ENCODE measurements at places on chromosomes 12 and 14. TPM values are rescaled to one million over a fixed set of nuclear protein-coding genes. Genes with fewer than 3 reads are reported as not detected.

DNA sequence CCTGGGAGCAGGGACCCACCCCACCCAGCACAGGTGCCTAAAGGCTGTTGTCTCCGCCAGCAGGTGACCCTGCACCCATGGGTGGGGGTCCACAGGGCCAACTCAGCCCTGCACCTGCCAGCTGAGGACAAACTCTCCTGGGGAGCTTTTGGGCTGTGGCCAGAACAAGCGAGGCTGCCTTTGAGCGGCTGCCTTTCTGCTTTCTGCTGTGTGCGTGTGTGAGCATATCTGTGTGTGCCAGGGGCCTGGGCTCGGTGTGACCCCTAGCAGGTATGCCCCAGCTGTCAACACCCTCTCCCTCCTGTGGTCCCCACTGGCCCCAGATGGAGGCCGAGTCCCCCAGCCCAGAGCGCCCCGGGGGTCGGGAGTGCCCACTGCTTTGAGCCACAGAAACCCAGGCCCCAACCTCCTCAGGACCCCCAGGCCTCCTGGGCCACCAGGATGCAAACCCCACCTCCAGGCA is 25.9 kb upstream of the GPR132 start:
- DNase-seq: no peak

DNA sequence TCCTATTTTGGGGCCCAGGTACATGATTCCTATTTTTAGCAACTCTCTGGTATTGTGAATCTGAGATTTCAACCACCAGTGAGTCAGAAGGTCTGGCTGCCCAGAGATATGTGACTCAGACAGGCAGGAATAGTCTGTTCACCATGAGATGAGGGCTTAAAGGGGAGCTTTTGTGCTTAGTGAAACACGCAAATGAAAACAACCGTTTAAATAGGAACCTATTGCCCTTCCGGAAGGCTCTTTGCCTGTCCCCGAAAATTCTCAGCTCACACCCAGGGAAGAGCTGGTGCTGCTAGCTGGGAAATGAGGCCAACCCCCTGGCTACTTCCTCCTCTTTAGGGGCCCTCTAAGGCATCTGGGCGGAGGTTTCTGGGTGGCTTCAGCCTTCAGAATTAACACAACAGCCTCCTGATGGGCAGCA is 283.6 kb downstream of the CACNA1C start:
- peak; percentile 4 for DNase-seq

DNA sequence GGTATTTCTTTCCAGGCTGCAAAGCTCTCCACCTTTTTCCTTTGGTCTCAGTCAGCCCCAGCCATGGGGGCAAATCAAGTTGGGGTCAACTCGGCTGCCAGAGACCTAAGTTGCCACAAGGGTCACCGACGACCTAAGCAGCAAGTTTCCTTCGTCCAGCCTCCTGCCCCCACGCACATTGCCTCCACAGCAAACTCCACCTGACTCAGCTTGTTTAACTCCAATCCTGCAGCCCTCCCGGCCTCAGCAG is 767 bp upstream of the KCNMB4 start:
- no peak for DNase-seq

- DNase-seq: no peak
Measured at GRCh38 chr14:59356312-59356711, 108.9 kb downstream of the GPR135 start.

DNA sequence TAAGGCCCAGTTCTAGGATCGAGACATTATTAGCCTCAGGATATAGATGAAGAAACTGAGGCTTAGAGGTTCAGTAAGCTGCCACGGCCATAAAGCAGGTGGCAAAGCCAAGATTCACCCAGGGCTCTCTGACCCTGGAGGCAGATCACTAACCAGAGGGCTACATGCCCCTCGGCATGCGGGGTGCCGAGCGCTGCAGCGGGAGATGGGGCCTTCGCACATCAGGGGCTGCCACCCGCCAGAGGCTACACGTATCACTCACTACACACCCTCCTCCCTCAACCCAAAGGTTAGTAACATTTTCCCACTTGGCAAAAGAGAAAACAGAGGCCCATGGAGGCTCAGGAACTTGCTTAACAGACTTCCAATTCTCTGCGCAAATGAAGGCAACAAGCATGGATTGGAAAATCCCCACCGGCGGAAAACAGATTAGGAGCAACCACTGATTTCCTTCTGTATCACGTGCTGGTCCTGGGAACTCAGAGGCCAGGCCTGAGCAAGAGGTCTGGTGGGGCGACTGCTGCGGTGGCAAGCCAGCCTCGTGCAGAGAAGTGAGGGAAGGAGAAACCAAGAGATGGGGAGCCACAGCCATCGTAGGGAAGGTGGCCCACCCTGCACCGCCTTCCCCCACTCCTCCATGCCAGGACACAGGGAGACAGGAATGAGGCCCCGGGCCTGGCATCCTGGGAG is 6.0 kb downstream of the CCDC85C start:
- DNase-seq: no peak

- DNase-seq: no peak
Measured at GRCh38 chr14:30874999-30875787, 834 bp downstream of the COCH start.

DNA sequence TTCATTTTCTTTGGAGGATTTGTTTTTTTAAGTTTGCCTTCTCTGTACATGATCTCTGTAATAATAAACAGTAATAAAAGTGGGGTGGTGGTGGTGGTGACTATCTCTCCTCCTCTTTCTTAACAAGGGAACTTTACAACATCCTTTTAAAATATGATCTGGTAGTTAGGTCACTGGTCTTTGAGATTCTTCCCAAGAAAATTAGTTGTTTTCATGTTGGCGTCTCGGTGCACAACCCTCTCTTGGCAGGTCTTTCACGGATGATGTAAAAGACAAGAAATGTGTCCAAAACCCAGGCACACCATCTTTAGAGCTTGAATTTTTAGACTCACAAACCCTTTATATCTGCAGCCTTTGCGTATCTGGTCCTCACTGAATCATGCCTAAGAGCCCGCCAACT is 488.5 kb upstream of the TBX3 start:
- DNase-seq: no peak

- no peak for DNase-seq
Measured at GRCh38 chr14:99952453-99952852, 112.8 kb upstream of the EVL start.

DNA sequence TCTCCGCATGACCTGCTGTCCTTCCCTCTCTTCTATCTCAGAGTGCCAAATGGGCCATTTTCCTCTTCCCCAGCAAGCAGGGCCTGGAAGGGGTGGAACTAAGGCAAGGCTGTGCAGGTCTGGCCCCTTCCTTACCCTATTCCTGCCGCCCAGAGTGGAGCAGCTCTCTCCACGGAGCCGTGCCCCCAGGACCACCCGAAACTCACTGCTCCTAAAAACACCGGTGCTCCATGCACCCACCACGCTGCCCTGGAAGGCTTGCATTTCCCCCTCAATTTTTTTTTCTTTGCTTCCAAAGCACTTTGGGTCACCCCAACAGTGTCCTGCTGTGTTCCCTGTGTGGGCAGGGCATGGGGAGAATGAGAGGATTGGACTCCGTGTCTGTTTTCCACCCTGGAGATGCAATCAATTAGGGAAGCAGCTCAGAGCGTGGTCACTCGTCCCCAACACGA is 48.5 kb upstream of the MEG3 start:
- DNase-seq: no peak

- no peak for DNase-seq
Measured at GRCh38 chr12:58393152-58393551, 451.8 kb downstream of the ATP23 start.

- DNase-seq: no peak
Measured at GRCh38 chr12:16833376-16834015, 227.5 kb upstream of the LMO3 start.

- no peak for DNase-seq
Measured at GRCh38 chr12:120960657-120961056, 17.7 kb upstream of the HNF1A start.

- DNase-seq: no peak
Measured at GRCh38 chr12:62934799-62935674, at the start of gene PPM1H. PPM1H (minus strand) TSS chr12:62935150; CDS start chr12:62934736, 414 bp downstream.

GRCh38 chr12:85424581-85425348 is 144.7 kb downstream of the ALX1 start:
- no peak for DNase-seq

DNA sequence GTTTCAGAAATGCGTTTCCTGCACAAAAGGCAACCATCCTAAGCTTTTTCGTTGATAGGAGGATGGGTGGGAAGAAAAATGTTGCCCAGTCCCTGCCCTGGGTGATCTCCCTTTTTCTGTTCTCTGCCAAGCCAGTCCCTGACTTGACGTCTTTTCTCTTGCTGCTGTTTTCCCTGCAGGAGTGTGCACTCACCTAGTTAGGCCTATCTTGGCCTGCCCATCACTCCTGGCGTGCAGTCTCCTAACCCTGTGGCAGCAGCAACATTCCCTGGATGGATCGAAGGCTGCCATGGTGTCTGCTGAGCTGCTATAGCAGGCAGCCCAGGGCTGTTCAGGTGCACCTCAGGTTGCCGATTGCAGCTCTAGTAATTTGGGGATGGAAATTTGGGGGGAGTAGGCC is 1.2 kb downstream of the UNC119B start:
- no peak for DNase-seq

DNA sequence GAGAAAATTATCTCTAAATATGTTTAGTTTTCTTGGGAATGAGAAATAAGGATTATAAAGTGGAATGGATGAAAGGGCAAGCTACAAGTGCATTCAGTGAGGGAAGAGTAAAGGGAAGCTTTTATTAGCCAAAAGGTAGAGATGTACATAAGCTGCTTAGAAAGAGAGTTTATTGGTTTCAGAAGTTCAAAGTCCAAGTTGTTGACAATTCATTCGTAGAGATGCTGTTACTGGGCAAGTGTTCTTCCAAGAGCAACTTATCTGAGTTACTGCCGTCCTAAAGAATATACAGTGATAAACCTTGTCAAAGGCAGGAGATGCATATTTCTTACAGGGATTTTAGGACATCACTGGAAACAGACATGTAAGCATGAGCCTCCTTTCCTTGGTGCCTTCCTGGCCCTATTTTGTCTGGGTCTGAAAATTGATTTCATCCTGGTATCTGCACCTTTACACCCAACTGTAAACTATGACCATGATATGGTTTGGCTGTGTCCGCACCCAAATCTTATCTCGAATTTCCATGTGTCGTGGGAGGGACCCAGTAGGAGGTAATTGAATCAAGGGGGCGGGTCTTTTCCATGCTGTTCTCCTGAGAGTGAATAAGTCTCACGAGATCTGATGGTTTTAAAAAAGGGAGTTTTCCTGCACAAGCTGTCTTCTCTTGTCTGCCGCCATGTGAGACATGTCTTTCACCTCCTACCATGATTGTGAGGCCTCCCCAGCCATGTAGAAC is 46.8 kb downstream of the TRMT5 start:
- no peak for DNase-seq

GRCh38 chr12:1692895-1693610 is 2.2 kb downstream of the ADIPOR2 start:
- no peak for DNase-seq

GRCh38 chr12:132162508-132163031 is 18.3 kb downstream of the NOC4L start:
- no peak for DNase-seq

- DNase-seq: no peak
Measured at GRCh38 chr12:6635856-6636531, at the start of gene LPAR5. LPAR5 (minus strand) TSS chr12:6635959; CDS start chr12:6621248, 14,711 bp downstream.

DNA sequence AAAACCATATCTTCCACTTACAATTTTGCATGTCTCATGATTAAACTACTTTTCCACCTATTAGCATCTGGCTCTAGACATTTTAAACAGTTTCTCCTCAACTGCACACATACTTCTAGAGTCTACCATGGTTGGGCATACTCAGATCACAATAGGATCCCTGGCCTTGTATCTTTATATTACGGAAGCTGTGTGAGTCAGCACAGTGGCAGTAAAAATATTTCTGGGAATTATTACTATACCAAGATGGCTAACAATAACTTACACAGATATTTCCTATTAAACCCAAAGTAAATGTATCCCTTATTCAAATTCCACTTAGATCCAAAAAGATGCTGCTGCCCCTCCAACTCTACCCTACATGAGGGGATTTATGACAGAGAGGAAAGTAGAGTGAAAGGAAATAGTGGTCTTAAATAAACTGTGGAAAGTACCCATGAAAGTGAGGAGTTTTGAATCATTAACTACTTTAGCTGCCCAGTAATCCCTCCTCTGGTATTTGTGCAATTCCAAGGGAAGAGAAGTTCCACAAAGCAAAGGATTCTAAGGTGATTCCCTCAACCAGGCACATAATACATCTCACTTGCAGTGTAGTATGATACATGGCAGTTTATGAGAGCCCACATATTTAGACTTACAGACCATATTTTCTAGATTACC is 14.0 kb upstream of the CPSF6 start:
- DNase-seq: no peak

- DNase-seq: no peak
Measured at GRCh38 chr14:88737245-88737644, 55.5 kb downstream of the EML5 start.

DNA sequence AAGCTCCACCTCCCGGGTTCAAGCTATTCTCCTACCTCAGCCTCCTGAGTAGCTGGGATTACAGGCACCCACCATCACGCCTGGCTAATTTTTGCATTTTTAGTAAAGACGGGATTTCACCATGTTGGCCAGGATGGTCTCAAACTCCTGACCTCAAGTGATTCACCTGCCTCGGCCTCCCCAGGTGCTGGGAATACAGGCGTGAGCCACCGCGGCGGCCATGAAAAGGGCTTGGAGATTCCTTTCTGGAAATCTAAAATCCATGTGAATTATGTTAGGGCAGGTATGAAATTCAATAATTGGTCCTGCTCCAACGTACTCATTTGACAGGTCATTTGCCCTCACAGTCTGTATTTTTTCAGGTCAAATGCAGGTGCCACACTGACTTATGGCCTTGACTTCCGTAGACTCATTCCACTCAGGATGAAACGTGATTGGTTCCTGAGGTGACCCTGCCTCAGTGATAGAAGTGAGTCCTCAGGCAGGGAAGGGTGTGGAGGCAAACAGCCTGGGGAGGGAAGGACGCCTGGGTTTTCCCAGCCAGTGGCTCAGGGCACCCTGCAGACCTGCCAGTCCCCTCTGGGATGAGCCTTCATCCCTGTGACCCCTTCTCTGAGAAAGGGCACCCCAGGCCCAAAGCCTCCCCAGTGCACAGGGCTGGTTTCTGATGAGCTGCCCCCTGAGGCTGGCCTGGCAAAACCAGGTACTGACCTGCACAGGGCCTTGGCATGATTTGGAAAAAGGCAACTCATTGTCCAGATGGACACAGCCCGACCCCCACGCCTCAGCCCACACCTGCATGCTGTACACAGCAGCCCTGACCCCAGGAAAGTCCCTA is 48.7 kb downstream of the PSMA6 start:
- DNase-seq: no peak

- DNase-seq: no peak
Measured at GRCh38 chr12:67364228-67364627, 95.1 kb downstream of the CAND1 start.

The KRT71 gene
- not detected for total RNA-seq

The SRRM4 gene
- total RNA-seq: not detected

The OR6C70 gene
- total RNA-seq: not detected

The TSPAN11 gene
- total RNA-seq: 2.2 TPM

The IFNG-AS1 gene
- not detected for total RNA-seq

The BIN2 gene
- not detected for total RNA-seq

The ACVRL1 gene
- total RNA-seq: 664 TPM

The PLA2G1B gene
- not detected for total RNA-seq

The CIDEB gene
- total RNA-seq: 1.1 TPM
